ENCODE measurements at places on chromosomes 11 and 22. TPM values are rescaled to one million over a fixed set of nuclear protein-coding genes. Genes with fewer than 3 reads are reported as not detected.

Gene ABCC8
- not detected for polyA plus RNA-seq

Gene SCN2B
- not detected for polyA plus RNA-seq

Gene EFCAB6
- not detected for polyA plus RNA-seq

Gene C11orf65
- 0.86 TPM for polyA plus RNA-seq

Gene SHISA8
- polyA plus RNA-seq, result 1.7 TPM

Gene RANGAP1
- polyA plus RNA-seq, result 21.6 TPM

Gene PAFAH1B2
- 20.6 TPM for polyA plus RNA-seq

Gene RBMXL2
- polyA plus RNA-seq, result not detected

Gene DUSP8
- 1.2 TPM for polyA plus RNA-seq

Gene C22orf31
- polyA plus RNA-seq, result not detected

Gene CBLIF
- not detected for polyA plus RNA-seq

Gene OR52A1
- polyA plus RNA-seq, result not detected

Gene LRP4
- polyA plus RNA-seq, result not detected

Gene GAL3ST1
- polyA plus RNA-seq, result not detected

Gene SHISAL1
- polyA plus RNA-seq, result not detected

Gene NLRP6
- 5.9 TPM for polyA plus RNA-seq

Gene OR51B5
- polyA plus RNA-seq, result not detected

Gene APOL6
- 4.9 TPM for polyA plus RNA-seq

Gene NAALAD2
- polyA plus RNA-seq, result not detected

Gene MMP13
- not detected for polyA plus RNA-seq

Gene CELSR1
- polyA plus RNA-seq, result 5.2 TPM

Gene DYNC2H1
- polyA plus RNA-seq, result 0.29 TPM

Gene SLC22A6
- polyA plus RNA-seq, result not detected

Gene HEPACAM
- polyA plus RNA-seq, result not detected

Gene OR5A2
- polyA plus RNA-seq, result not detected

Gene KCNJ1
- polyA plus RNA-seq, result 0.30 TPM

Gene GAS2L1
- 0.46 TPM for polyA plus RNA-seq

Gene PKP3
- not detected for polyA plus RNA-seq

Gene MMP26
- not detected for polyA plus RNA-seq

Gene GTPBP1
- 46.7 TPM for polyA plus RNA-seq

Gene APOBEC3H
- 0.48 TPM for polyA plus RNA-seq

Gene ACR
- polyA plus RNA-seq, result not detected

Gene SAA1
- polyA plus RNA-seq, result not detected

Gene RAB38
- not detected for polyA plus RNA-seq

Gene NNMT
- not detected for polyA plus RNA-seq

Gene SERHL2
- 4.5 TPM for polyA plus RNA-seq

Gene PARVG
- polyA plus RNA-seq, result 120 TPM

Gene HBG2
- 1.0 TPM for polyA plus RNA-seq

Gene PRSS23
- polyA plus RNA-seq, result 1.2 TPM

Gene SH3BP1
- polyA plus RNA-seq, result 14.7 TPM

Gene APOL3
- 52.0 TPM for polyA plus RNA-seq

Gene OR52E8
- not detected for polyA plus RNA-seq

Gene HORMAD2
- polyA plus RNA-seq, result not detected

Gene GRAP2
- 11.8 TPM for polyA plus RNA-seq

Gene SYT13
- polyA plus RNA-seq, result not detected

Gene BIRC2
- polyA plus RNA-seq, result 28.4 TPM

Gene MMP12
- polyA plus RNA-seq, result not detected

All from IgD-negative memory B cell (primary cell).